ENCODE measurements at places on chromosomes 13 and 19. TPM values are rescaled to one million over a fixed set of nuclear protein-coding genes. Genes with fewer than 3 reads are reported as not detected.

The CCDC8 gene
- total RNA-seq = 27.5 TPM

The NDFIP2 gene
- total RNA-seq = 28.2 TPM

The KCNC3 gene
- 11.9 TPM for total RNA-seq

The ZNF823 gene
- 10.6 TPM for total RNA-seq

The KLK15 gene
- not detected for total RNA-seq

The PRR19 gene
- total RNA-seq = 2.7 TPM

The ZNF780B gene
- total RNA-seq = 30.5 TPM

The FPR1 gene
- total RNA-seq = not detected

The ATP4A gene
- total RNA-seq = not detected

DNA sequence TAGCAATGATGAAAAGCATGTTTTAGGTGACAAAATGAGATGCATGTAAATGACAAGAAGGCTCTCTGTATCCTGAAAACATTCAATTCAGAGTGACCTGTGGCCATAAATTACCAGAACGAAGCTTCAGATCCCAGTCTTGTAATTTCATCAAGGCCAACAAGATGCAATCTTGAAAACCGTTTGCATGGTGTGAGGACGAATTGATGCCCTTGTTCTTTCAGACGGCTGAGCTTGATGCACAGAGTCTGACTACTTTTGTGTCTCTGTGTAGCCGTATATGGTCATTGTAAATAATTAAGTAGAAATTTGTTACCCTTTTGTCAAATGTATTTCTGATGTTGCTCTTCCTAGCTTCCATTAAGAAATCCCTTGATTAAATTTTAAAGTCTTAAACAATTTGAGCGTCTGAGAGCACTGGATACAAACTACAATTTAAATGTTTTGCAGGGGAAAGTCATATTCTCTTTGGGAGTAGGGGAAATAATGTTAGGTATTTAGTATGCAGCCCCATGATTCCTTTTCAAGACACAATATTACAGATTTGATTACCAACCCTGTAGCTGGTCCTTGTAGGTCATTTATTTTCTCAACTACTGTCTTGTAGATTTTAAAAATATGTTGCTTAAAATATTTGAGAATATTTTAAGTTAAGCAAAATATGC lies 125.8 kb upstream of the PCDH9 start:
- no peak for DNase-seq

DNA sequence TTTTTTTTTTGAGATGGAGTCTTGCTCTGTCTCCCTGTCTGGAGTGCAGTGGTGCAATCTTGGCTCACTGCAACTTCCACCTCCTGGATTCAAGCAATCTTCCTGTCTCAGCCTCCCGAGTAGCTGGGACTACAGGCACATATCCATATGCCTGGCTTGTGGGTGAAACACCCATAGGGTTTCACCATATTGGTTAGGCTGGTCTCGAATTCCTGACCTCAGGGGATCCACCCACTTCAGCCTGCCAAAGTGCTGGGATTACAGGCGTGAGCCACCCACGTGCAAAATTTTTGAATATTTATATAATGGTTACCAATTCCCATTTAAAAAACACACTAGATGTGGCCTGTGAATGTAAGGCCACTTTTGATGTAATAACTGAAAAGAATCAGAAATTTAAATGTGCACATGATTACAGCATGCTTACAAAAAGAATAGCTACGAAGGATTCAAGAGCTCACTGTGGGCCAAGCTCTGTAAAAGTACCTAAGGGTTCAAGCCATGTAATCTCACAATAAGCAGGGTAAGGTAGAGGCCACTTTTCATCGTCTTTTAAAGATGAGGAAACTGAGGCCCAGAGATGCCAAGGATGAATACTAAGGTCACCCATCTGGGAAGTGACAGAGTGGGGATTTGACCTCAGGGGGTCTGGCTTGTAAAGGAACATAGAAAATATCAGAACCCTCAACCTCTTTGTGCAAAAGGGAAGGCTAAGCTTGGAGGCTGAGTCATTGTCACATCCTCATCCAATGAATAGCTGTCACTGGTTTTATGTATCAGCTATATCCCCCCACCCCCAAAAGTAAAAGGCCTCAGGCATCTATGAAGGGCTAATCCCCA lies 17.8 kb downstream of the TNFSF14 start:
- DNase-seq = no peak

DNA sequence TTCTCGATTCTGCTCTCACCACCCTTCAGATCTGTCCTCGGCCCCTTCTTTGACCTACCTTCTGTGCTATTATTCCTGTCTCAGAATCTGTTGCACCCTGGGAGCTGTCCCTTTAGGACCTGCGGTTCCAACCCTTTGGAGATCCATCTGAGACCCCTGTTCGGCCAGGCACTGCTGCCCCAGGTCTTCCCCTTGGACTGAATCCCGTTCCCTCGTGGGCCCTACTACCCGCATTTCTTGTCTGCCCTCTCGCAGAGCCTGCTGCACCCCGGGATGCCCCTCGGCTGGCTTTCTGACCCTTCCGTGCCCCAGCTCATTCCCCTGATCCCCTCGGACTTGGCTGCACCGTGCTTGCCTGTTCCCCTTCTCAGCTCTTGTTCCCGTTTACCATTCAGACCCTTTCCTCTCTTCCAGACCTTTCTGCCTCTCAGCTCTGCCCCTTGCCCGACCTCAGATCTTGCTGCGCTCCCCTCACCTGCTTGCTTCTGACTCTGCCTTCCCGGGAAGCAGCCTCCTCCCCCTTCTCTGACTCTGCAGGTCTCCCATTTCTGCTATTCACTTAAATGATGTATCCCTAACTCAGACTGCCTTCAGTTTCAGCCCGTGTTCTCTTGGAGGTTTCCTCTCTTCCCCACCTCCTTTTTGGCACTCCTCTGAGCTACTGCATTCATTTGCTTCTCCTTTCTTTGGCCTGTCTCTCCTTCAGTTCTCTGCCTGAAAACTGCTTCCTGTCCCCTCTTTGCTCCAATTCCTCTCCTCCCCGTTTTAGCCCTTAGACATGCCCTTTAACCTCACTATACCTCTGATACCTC lies 1.1 kb downstream of the ARHGAP35 start:
- DNase-seq = peak; percentile 65

GRCh38 chr13:98144801-98145350 lies 2.0 kb downstream of the FARP1 start:
- DNase-seq = peak; percentile 80

GRCh38 chr13:25249001-25249543 lies 38.2 kb downstream of the MTMR6 start:
- DNase-seq = peak; percentile 56

GRCh38 chr13:28297341-28297740 lies 159.0 kb downstream of the PAN3 start:
- DNase-seq = peak; percentile 86

DNA sequence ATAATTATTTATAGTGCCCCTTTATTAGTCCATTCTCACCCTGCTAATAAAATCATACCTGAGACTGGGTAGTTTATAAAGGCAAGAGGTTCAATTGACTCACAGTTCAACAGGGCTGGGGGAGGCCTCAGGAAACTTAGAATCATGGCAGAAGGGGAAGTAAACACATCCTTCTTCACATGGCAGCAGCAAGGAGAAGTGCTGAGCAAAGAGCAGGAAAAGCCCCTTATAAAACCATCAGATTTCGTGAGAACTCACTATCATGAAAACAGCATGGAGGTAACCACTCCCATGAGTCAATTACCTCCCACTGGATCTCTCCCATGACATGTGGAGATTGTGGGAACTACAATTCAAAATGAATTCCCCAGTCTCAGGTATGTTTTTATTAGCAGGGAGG lies 89.9 kb upstream of the STARD13 start:
- DNase-seq = no peak

GRCh38 chr19:56707821-56708220 lies 36.3 kb upstream of the ZNF835 start:
- DNase-seq = no peak

- no peak for DNase-seq
Observed at GRCh38 chr13:108961542-108962125, 332.2 kb downstream of the MYO16 start.

DNA sequence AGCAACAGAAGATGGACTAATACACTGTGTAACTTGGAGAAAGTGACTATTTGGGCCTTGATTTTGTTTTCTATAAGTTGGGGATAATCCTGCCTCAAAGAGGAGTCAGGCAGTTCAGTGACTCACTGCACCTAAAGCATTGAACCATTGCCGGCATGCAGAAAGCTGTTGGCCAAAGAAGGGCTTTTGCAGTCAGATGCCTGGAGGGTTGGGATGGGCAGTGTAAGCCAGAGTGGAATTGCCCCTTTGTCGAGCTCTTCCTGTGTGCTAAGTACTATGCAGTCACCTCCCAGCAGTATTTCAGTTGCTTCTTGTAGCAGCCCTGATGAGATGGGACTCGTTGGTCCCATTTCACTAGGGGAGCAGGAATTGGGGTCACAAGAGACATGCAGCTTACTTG lies 11.1 kb downstream of the ZNF473 start:
- no peak for DNase-seq

GRCh38 chr13:105805892-105806627 lies 729.4 kb downstream of the EFNB2 start:
- DNase-seq = no peak

GRCh38 chr13:87777387-87777786 lies 106.2 kb downstream of the SLITRK5 start:
- DNase-seq = peak; percentile 43

DNA sequence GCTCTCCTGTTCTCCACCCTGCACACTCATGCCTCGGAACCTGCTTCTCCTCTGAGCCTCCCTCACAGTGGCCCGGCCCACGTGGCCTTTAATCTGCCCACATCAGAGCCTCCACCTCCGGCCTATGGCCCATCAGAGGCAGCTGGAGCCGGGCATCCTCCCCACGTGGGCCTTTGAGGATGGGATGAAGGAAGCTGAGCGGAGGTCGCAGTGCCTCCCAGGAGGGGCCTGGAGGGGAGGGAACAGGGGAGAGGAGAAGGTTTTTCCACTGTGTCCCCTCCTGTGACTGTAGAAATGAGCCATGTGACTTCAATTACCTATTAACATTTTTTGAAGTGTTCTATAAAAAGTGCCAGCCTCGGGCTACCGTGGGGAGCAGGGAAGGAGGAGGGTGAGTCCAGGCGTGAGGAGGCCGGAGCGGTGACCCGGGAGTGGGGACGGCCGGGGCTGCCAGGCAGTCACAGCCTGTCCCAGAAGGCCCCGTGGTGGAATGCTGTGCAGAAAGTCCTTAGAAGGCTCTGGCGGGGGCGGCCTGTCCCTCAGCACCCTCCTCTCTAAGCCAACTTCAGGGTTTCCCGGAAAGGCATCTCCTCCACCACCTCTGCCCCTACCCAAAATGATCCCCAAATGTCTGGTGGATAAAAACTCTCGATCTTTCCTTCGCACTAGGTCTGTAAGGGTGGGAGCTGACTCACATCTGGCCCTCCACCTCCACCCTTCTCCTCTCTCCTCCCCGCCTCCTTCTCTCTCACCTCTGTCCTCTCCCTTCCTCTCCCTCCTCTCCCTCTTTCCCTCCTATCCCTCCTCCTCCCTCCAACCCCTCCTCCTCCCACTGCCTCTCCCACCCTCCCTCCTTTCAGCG lies 24.8 kb upstream of the SLC1A5 start:
- no peak for DNase-seq
